Activated naive CD8-positive, alpha-beta T cell treated with anti-CD3 and anti-CD28 coated beads, Interleukin-2, amount 10 ng/mL, durations not matched to agents 7 days and 5 days (primary cell): ENCODE measurements at places on chromosomes 5 and 9.

DNA sequence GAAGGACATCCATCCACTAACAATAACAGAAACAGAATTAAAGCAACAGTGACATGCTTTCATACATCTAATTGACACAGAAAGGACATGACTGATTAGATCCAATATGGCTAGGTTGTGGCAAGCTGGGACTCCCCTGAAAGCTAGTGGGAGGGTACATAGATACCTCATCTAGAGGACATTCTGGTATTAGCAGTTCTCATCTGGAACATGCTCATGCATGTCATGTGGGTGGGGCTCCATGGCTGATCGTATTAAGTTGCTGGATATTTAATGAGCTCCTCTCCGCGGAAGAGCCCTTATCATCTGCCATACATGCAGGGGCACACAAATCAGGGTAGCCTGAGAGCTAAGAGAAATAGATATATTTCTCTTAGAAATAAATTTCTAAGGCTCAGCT, 358.9 kb downstream of the ICE1 start:
- H3K4me3 ChIP-seq, result no peak overlapping the region
- H3K27ac ChIP-seq, result no peak overlapping the region
- H3K36me3 ChIP-seq, result no peaks in the 10 kb centered on the region
- H3K4me1 ChIP-seq, result no peaks in the 10 kb centered on the region
- H3K27me3 ChIP-seq, result no peaks in the 10 kb centered on the region

- no peak overlapping the region for H3K4me3 ChIP-seq
- no peaks in the 10 kb centered on the region for H3K27me3 ChIP-seq
- H3K27ac ChIP-seq, result no peak overlapping the region
- H3K36me3 ChIP-seq, result peaks cover 8% of the 10 kb centered on the region
- no peak for DNase-seq
Observed at GRCh38 chr5:121976979-121977378, 15.2 kb downstream of the SRFBP1 start.

DNA sequence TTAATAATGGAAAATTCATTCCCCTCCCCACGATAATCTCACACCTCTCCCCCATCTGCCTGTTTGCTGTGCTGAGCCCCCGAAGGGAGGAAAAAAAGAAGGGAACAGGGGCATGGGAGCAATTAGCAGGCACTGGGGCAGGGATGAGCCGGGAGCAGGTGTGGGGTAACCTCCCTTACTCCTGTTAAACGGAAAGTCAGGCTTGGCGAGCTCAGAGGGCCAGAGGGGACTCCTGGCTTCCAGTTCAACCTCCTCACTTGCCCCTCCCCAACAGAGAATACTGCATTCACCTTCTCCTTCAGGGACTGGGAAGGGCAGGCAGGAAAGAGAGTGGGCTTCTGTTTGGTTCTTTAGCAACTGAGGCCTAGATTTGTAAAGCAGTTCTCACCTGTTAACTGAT, 1.6 kb downstream of the AFAP1L1 start:
- peaks cover 6% of the 10 kb centered on the region for H3K4me1 ChIP-seq
- no peak overlapping the region for H3K4me3 ChIP-seq
- H3K36me3 ChIP-seq, result no peaks in the 10 kb centered on the region
- H3K27ac ChIP-seq, result no peak overlapping the region

DNA sequence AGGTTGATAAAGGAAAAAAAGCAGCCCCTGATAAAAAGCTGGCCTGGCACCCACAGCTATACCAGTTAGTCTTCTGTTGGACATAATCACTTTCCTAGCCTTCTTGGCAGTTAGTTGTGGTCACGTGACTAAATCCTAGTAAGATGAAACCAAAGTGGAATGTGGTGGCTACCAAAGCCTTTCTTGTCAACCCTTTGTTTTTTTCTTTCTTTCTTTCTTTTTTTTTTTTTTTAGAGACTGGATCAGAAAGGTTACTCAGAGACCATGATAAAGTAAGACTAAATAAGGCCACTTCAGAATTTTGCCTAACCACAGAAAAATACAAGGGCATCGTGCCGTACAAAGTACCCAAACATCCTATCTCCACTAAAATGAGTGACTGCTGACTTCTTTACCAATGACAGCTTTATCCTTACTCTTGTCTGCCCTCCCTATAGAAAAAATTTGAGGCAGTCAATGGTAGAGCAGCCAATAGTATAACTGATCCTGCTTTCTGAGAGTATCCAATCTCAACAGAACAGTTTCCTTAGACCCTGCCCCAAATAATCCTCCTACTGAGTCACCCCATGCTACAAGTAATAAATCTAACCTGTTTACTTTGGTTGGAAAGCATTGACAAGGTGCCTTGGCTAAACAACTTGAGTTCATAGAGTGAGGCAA, 14.2 kb upstream of the KIF27 start:
- peaks cover 9% of the 10 kb centered on the region for H3K4me1 ChIP-seq
- peaks cover 2% of the 10 kb centered on the region for H3K27me3 ChIP-seq
- DNase-seq, result no peak
- no peak overlapping the region for H3K27ac ChIP-seq

- no peaks in the 10 kb centered on the region for H3K27me3 ChIP-seq
- H3K36me3 ChIP-seq, result no peaks in the 10 kb centered on the region
- H3K4me3 ChIP-seq, result no peak overlapping the region
- no peak for DNase-seq
- peaks cover 23% of the 10 kb centered on the region for H3K4me1 ChIP-seq
Observed at GRCh38 chr9:70425192-70425591, 10.7 kb upstream of the KLF9 start.

GRCh38 chr9:20405078-20405477, 217.2 kb downstream of the MLLT3 start:
- no peak overlapping the region for H3K27ac ChIP-seq
- H3K27me3 ChIP-seq, result no peaks in the 10 kb centered on the region
- no peak overlapping the region for H3K4me3 ChIP-seq
- no peak for DNase-seq

DNA sequence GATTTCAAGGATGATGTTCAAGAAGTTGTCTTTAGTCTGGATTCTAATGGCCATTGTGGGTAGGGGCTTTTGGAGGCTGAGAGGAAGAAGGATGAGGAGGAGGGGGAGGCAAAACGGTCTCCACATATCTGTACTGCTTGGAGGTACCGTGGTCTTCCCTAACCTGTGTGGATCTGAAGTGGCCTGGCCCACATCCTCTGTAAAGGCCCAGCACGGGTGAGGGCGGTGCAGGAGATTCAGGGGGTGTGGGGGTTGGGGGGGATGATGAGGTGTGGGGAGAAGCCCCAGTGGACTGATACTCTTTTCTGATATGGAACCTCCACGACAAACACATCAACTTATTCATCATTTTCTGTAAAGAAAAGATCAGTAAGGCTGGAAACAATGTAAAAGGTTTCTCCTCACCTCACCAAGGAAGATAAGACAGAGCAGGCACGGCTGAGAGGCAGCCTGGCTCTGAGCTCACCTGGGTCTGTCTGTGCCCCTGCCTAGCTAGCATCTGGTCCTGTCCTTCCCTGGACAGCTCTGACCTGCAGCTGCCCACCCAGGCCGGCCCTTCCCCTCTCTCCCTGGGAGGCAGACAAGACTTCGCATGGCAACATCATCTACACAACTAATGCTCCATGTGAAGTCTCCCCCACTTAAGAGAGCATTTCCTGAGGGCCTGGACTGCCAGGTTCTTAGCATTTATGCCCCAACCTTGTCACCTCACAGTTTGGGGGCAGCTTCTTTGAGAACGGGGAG, 5.6 kb upstream of the IL3 start:
- peak overlapping the region; percentile 53 for H3K4me3 ChIP-seq
- peak overlapping the region; percentile 46 for H3K27ac ChIP-seq
- H3K36me3 ChIP-seq, result no peaks in the 10 kb centered on the region

GRCh38 chr9:18250053-18250452, 223.9 kb upstream of the ADAMTSL1 start:
- no peak overlapping the region for H3K27ac ChIP-seq
- H3K4me1 ChIP-seq, result no peaks in the 10 kb centered on the region
- H3K36me3 ChIP-seq, result no peaks in the 10 kb centered on the region

GRCh38 chr9:105405514-105406131, 42.2 kb upstream of the FSD1L start:
- peaks cover 39% of the 10 kb centered on the region for H3K4me1 ChIP-seq
- peak overlapping the region; percentile 80 for H3K4me3 ChIP-seq
- peaks cover 14% of the 10 kb centered on the region for H3K36me3 ChIP-seq

GRCh38 chr5:55051357-55051756, 27.3 kb downstream of the GZMK start:
- no peak overlapping the region for H3K4me3 ChIP-seq
- peaks cover 51% of the 10 kb centered on the region for H3K36me3 ChIP-seq
- peaks cover under 1% of the 10 kb centered on the region for H3K27me3 ChIP-seq
- no peak for DNase-seq

DNA sequence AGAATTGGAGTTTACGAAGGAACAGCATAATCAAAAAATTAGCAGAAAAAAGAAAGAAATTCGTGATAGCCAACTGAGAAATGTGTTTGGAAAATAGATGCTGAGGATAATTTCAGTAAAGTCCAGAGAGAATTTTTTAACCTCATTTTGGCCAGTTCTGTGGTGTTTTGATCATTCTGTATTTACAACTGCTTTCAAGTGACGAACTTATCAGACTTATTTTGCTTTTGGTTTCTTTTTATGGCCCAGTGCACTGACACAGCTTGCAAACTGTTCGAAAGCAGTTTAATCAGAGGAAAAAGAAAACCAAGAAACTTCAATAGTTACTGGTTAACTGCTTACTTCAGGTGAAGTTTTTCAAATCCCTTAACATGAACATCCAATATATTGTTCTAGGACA, 1.9 kb downstream of the SDHA start:
- H3K4me1 ChIP-seq, result peaks cover 39% of the 10 kb centered on the region
- DNase-seq, result no peak
- H3K27me3 ChIP-seq, result no peaks in the 10 kb centered on the region
- peaks cover 17% of the 10 kb centered on the region for H3K36me3 ChIP-seq
- H3K4me3 ChIP-seq, result peak overlapping the region; percentile 96
- peak overlapping the region; percentile 95 for H3K27ac ChIP-seq
